Brain (organoid and tissue), 16 donors: ENCODE measurements at places on chromosomes 5 and 9. TPM values are rescaled to one million over a fixed set of nuclear protein-coding genes. Genes with fewer than 3 reads are reported as not detected.

Gene RUSC2
- polyA plus RNA-seq, result 45.0 TPM

Gene SRA1
- polyA plus RNA-seq, result 23.4 TPM

Gene NPR3
- polyA plus RNA-seq, result 0.17 TPM

Gene TAF11L12
- not detected for polyA plus RNA-seq

Gene MEIKIN
- polyA plus RNA-seq, result not detected

Gene RAI14
- polyA plus RNA-seq, result 13.1 TPM

Gene ADAMTS19
- not detected for polyA plus RNA-seq

GRCh38 chr9:130947618-130948140 lies 8.6 kb upstream of the FIBCD1 start:
- DNase-seq, result no peak

DNA sequence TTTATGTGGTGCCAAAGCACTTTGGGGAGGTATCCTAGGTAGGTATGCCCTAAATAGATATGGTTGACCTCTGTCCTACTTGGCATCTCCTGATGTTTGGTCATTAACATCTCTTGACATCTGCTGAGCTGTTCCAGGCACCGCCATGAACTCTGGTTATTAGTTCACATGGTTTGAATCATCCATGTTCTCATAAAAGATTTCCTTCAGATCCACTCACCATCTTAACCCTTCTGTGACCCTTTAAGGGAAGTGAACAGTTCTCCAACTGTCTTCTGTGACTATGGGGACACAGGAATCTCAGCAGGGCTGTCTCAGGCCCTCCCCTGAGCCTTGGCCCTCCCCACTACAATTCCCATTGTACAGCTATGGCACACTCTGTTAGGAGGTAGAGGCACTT lies 167.7 kb downstream of the CDH6 start:
- DNase-seq, result no peak

- DNase-seq, result no peak
These were observed 60.4 kb upstream of the OTP start for GRCh38 chr5:77698920-77699319.

GRCh38 chr9:100637787-100638186 lies 59.9 kb downstream of the CAVIN4 start:
- DNase-seq, result no peak

DNA sequence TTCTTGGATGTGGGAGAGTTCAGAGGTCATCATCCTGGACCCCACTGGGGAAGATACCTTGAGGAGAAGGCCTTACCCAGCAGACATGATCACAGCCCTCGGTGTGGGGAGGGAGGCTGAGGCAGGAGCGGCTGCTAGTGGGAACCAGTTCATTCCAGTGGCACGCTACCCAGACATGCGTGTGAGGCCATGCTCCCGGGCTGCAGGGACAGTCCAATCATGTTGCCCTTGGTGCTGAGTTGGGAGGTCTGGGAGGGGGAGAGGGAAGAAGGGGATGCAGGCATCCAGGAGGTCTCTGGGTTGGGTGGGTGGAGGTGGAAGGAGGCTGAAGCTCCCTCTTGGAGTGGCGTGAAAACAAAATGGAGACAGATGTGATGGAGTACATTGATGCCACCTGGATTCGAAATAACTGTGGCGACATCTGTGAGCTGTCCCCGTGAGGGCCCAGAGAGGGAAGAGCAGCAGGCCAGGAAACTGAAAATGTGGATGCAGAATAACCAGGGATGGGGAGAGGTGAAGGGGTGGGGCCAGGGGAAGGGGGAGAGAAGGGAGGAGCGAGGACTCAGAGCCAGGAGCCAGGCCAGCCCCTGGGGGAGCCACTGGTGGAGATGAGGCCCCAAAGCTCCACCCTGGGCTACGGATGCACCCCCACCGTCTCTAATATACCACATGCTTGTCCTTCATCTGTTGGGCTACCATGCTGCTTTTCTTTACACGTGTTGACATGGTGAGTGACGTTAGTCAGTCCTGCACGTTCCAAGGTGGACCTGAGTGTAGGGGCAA lies 16.2 kb downstream of the NDUFS6 start:
- no peak for DNase-seq

GRCh38 chr5:37814699-37815098 lies 25.1 kb downstream of the GDNF start:
- DNase-seq, result no peak

DNA sequence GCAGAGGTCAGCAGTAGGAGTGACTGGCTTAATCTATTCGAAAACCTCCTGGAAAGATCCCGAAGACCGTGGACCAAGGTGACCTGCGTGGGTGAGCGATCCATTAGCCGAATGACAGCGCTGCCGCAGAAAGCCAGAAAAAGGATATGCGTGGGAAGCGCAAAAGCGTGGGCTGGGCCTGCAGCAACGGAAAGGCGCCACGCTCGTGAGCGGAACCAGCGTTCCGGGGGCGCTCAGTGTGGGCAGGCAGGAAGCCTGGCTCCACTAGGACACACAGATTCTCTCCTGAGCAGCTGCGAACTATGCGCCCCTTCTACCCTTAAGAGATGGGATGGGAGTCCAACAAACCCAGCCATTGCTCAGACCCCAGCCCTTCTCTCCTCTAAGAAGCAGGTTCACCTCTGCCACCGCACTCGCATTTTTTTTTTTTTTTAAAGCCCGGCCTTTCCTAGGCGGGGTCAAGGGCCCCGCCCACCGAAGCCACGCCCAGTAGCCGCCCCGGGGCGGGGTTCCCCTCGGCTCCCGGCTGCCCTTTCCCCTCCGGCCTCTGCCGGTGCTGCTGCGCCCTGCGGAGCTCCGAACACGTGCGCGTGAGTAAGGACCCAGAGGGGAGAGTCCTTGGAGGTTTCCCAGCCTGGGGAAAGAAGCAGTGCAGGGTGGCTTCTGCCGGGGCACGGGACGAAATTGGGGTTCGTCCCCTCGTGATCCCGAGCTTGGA lies 19.8 kb upstream of the MATR3 start:
- DNase-seq, result peak; percentile 70

GRCh38 chr5:95916687-95917085 lies 45.0 kb downstream of the ELL2 start:
- no peak for DNase-seq

- DNase-seq, result no peak
These were observed 889 bp downstream of the PDLIM4 start for GRCh38 chr5:132258102-132259068.

- no peak for DNase-seq
These were observed 108.8 kb upstream of the ASTN2 start for GRCh38 chr9:117523531-117524153.

DNA sequence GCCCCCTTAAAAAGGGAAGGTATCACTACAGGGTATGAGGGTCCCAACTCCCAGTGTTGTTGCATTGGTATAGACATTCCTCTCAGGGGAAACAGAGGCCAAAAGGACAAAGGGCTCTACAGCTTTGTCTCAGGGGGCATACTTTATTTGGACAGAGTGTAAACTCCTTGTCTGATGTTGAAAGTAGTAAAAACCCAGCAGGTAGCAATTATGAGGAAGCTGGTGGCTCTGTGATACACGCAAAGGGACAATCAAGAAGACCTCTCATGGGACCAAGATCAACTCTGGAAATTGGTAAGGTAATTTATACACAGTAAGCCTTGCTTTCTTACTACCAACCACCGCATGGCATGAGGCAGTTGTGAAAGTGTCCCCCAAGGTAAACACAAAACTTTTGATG lies 764.6 kb downstream of the CDH12 start:
- no peak for DNase-seq

- DNase-seq, result no peak
These were observed 99.3 kb downstream of the NUDT12 start for GRCh38 chr5:103463261-103463660.

DNA sequence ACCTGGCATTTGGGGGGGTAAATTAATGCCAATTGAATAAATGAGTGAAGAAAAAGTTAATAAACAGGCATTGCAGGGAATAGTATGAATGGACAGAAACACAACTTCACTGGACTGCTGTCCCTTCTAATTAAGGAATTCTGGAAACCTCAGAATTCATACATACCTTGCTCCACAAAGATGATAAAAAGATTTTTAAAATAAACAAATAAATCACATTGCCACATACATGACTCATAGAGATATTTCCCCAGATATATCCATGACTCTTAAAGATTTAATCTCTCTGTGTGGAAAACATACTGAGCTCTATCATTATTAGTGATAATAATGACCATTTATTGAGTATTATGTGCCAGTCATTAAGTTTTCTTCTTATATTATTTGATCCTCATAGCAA lies 469.0 kb upstream of the MEF2C start:
- no peak for DNase-seq

GRCh38 chr5:50415912-50416311 lies 25.2 kb downstream of the EMB start:
- no peak for DNase-seq

- DNase-seq, result peak; percentile 83
These were observed 46.6 kb downstream of the CYFIP2 start for GRCh38 chr5:157312492-157312891.

DNA sequence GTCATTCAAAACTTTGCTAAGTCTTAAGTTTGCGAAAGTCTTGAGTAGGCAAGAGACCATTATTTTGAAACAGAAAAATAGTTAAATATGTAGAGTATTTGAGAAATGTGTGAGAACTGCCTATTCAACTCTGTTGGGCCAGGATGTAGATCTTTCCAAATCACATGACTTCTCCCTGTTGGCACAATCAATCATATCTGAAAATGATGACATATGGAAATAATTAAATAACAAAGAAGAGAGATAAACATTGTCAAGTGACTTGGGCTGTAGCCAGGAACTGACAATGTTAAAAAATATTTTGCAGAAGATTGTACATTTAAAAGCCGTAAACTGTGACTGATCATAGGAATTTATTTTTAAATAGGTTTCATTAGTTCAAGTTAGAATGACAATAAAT lies 104.6 kb upstream of the IL6ST start:
- DNase-seq, result no peak

- DNase-seq, result no peak
These were observed 97.2 kb downstream of the PDZD2 start for GRCh38 chr5:31736127-31736526.

DNA sequence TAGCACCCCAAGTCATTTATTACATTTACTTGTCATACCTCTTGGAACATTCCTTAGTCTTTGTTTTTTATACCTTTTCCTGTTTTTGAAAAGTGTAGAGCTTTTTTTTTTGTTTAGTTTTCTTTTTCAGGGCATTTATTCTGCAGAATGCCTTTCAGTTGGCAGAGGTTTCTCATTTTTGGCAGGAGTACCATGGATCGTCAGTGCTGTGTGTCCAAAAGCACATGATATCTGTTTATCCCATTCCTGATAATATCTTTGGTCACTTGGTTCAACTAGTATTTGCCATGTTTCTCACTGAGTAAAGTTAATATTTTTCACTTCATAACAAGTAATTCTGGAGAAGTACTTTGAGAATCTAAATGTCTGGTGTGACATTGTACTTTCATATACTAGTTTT lies 10.7 kb downstream of the OGN start:
- DNase-seq, result no peak

DNA sequence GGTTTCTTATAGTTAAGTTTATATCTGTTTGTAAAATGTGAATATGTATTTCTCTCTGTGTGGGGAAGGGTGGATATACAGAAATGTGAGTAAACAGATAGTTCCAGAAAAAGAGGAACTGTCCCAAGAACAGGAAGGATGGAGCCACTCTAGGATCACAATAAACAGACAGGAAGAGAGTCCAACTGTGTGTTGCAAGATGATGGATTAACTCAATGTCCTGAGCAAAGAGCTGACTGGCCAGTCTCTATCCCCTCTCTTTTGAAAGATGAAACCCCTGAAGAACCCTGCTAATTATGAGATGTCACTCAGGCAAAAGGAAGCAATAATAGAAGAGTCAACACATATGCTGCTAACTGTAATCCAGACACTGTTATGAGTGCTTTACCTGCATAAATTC lies 202.7 kb downstream of the SEMA6A start:
- no peak for DNase-seq

GRCh38 chr9:35288778-35289177 lies 127.0 kb downstream of the UNC13B start:
- DNase-seq, result peak; percentile 64
